ENCODE measurements at places on chromosomes 4 and X. TPM values are rescaled to one million over a fixed set of nuclear protein-coding genes. Genes with fewer than 3 reads are reported as not detected.

The UTP3 gene
- total RNA-seq = 40.1 TPM

The ANK2 gene
- total RNA-seq = 5.4 TPM

The FAM9B gene
- not detected for total RNA-seq

DNA sequence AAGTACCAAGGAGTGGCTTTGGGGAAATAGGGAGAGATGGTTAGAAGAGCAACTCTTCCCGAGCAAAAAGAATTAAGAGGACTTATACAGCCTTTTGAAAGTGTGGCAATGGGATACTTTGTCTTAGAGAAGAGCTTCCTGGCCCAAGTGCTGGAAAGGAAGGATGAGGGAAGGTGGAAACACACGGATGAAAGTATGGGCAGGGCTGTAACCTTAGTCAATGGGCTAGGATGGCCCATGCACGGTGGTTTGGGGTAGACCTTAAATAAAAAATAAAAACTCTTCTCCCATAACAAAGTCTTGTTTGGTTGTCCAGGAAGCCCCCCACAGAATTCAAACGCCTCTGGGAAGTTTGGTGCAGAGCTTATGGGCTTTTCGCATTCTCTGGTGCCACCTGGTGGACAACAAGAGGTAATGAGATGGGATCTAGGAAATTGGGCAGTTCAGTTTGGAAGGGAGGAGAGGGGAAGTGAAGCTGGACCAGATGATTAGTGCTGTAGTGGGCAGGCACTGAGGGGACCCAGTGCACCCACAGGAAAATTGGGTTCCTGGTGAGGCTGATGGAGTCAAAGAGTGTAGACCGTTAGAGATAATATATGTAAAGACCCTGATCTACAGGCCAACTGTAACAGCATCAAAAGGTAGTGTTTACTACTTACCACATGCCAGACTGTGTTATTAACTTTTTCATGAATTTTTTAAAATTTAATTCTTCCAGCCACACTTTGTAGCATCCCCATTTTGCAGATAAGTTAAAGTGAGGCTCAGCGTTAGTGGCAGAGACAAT, 13.8 kb upstream of the ENOX2 start:
- H3K27ac ChIP-seq = no peak overlapping the region
- no peaks in the 10 kb centered on the region for H3K36me3 ChIP-seq
- no peak overlapping the region for H3K4me3 ChIP-seq
- no peaks in the 10 kb centered on the region for H3K27me3 ChIP-seq
- peak; percentile 14 for DNase-seq
- H3K4me1 ChIP-seq = no peaks in the 10 kb centered on the region

DNA sequence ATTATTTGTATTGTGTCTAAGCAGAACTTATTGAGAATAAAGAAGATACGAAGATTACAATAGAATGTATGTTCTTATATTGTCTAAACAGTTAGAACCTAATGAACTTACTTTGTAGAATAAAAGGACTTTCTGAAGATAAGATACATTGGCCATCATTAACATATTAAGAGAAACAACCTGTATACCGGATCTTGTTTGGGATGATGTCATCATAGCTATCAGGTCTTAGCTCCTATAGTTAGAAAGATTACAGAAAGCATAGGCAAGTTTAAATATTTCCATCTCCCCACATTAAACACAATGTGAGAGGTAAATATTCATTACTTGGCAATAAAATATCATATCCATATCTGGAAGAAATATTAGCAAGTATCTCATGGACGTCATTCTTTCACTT, 282.3 kb downstream of the PACRGL start:
- H3K4me1 ChIP-seq = no peaks in the 10 kb centered on the region
- H3K4me3 ChIP-seq = no peak overlapping the region
- no peak overlapping the region for H3K27ac ChIP-seq
- no peaks in the 10 kb centered on the region for H3K27me3 ChIP-seq
- DNase-seq = no peak

DNA sequence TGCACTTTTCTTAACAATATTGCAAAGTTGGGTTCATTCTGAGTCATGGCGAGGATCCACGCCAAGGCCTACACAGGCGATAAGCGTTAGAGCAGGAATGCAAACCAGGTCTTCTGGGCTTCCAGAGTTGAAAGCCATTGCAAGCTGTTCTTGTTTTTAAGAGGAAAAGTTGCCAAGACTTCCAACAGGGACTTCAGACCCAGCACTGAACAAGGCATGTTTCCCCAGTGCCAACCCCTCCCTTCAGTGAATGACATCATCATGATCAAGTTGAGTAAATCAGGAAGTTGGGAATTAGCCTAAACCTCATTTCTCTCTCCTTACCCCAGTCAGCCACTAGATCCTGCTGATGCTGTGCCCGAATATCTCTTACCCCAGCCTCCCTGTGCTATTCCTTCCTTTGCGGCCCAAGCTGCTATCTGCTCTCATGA, 355.1 kb downstream of the HS3ST1 start:
- no peaks in the 10 kb centered on the region for H3K36me3 ChIP-seq
- no peak overlapping the region for H3K27ac ChIP-seq
- peaks cover 8% of the 10 kb centered on the region for H3K4me1 ChIP-seq
- no peak for DNase-seq
- no peak overlapping the region for H3K4me3 ChIP-seq

DNA sequence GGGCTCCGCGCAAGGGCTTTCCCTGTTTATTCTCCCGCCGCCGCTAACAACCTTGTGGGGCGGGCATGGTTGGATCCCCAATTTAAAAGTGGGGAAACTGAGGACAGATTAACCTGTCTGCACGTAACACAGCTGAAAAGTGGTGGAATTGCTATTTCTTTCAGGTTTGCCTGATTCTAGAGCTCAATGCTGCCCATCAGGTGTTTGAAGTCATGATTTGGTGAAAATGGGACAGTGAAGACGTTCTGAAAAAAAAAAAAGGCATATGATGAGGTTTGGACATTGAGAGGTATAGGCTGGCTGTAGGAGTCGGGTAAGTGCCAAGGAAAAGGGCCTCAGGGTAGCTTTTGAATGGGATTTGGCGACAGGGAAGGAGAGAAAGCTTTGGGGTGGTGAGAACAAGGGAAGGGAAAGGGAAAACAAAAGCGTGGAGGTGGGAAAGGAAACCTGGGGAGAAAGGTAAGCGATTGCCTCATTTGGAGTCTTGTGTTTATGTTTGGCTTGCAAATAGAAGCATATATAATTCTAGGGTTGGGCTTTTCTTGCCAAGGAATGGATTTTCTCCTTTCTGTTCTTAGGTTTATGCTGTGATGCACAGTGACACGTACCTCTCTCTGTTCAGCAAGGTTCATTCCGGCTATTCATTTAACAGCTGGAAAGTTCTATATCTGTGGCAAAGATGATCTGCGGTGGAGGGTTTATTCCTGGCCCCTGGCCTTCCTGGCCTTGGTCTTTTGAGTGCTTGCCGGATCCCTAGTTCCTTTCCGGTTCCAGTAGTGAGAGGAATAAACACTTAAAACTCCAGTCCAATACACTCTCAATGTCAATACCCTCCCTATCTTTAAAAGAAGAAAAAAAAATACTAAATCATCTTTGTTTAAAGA, 2.4 kb upstream of the STIM2 start:
- H3K27me3 ChIP-seq = no peaks in the 10 kb centered on the region
- no peak for DNase-seq
- peaks cover 44% of the 10 kb centered on the region for H3K4me1 ChIP-seq
- H3K4me3 ChIP-seq = peak overlapping the region; percentile 99
- peaks cover 13% of the 10 kb centered on the region for H3K36me3 ChIP-seq
- H3K27ac ChIP-seq = peak overlapping the region; percentile 75

GRCh38 chr4:76748649-76749048, 149.3 kb downstream of the SOWAHB start:
- no peak overlapping the region for H3K27ac ChIP-seq
- peaks cover 3% of the 10 kb centered on the region for H3K27me3 ChIP-seq
- no peaks in the 10 kb centered on the region for H3K36me3 ChIP-seq
- H3K4me1 ChIP-seq = no peaks in the 10 kb centered on the region
- no peak overlapping the region for H3K4me3 ChIP-seq
- DNase-seq = no peak

- DNase-seq = peak; percentile 18
- H3K4me3 ChIP-seq = peak overlapping the region; percentile 17
- peaks cover 6% of the 10 kb centered on the region for H3K4me1 ChIP-seq
- no peak overlapping the region for H3K27ac ChIP-seq
- H3K27me3 ChIP-seq = peaks cover 38% of the 10 kb centered on the region
These were observed 1.1 kb downstream of the SOWAHB start for GRCh38 chr4:76896614-76897535.

DNA sequence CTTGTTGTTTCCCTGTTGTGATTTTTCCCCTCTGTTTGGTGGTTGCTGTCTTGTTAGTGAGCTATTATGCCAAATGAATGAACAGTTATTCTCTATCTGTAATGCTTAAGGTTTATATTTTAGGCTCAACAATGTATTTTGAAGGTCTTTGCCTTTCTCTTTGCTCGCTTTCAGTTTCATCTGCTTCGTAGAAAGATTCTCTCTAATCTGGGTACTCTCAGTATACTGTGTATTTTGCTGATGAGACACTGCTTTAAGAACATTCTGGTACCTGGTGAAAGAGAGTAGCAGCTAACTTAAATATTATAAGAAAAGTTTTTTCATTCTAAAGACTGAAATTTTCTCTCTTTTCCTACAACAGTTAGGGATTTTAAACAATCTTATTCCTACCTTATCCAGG, 1274.7 kb upstream of the PABPC4L start:
- H3K4me1 ChIP-seq = no peaks in the 10 kb centered on the region
- H3K4me3 ChIP-seq = no peak overlapping the region
- no peak overlapping the region for H3K27ac ChIP-seq
- no peak for DNase-seq

DNA sequence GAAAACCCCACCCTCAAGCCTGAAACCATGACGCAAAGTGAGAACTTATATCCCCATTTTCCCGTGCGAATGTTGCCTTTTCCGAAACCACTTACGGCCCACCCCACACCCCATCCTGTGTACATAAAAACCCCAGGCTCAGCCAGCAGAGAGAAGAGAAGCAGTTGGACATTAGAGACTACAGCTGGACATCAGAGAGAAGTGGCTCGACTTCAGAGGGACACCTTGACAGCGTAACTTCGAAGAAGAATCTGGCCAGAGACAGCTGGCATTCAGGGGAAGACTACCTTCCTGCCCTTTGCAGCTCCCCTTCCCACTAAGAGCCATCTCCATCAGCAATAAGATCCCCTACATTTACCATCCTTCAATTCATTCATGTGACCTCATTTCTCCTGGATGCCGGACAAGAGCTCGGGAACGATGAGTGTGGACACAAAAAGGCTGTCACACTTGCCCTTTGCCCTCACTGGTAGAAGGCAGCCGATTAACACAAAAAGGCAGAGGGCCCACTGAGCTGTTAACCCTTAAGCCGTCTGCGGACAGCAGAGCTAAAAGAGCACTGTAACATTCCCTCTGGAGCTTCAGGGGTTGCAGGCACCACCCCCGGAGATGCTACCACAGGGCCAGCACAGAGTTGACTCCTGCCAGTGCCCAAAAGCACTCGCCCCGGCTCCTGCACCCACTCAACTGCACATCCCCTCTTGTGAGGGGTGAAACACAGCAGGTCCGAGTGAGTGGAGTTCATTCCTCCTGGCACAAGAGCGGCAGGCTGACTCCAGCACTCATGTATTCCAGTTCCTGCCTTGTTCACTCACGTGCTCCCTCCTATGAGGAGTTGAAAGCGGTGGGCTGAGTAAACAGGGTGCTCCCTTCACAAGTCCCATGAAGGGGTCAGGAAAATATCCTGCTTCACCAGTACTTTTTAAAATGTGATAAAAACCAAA, 7.5 kb downstream of the CHM start:
- no peak overlapping the region for H3K27ac ChIP-seq
- H3K4me1 ChIP-seq = peaks cover 4% of the 10 kb centered on the region
- DNase-seq = no peak
- H3K27me3 ChIP-seq = no peaks in the 10 kb centered on the region

DNA sequence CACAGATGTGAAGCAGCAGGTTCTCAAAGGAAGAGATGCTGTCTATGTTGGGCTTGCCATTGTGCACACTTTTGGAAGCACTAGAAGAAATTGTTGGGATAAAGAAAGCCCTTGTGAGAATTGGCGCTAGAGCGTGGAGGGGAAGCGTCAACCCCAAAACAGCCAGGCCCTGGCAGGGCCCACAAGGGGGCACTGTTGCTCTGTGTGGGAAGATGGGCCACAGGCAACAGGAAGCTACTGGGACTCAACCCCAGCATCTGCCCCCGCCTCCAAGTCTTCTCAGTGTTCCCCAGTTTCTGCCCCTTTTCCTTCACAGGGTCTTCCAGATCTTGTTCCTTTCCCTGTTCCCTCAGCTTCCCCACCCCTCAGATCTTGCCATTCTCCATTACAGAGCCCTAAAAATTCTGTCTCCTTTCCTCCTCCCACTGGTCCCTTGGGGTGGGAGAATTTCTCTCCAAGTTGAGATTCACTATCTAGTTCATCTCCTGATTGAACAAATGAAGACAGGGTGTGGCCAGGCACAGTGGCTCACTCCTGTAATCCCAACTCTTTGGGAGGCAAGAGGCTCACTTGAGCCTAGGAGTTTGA, 85.5 kb downstream of the STARD8 start:
- no peaks in the 10 kb centered on the region for H3K4me1 ChIP-seq
- no peak overlapping the region for H3K27ac ChIP-seq
- DNase-seq = peak; percentile 27
- H3K4me3 ChIP-seq = no peak overlapping the region
- H3K36me3 ChIP-seq = no peaks in the 10 kb centered on the region

DNA sequence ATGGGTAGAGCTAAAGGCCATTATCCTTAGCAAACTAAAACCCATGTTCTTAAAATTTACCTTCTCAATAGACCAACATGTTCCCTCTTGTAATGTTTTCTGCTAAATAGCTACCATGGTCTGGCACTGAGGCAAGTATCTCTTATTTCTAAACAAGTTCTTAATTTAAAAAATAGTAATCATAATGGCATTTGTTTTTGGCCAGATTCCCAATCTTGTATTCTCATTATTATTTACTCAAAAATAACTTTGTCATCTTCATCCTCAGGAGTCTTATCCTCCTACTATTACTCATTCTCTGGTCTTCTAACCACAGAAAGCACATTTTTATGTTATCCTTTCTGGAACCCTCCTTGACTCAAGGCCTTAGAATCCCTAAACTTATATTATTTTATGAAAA, 931.2 kb downstream of the CCSER1 start:
- H3K4me1 ChIP-seq = no peaks in the 10 kb centered on the region
- no peaks in the 10 kb centered on the region for H3K27me3 ChIP-seq
- H3K27ac ChIP-seq = no peak overlapping the region
- DNase-seq = no peak
- no peak overlapping the region for H3K4me3 ChIP-seq
- no peaks in the 10 kb centered on the region for H3K36me3 ChIP-seq

- no peak for DNase-seq
- H3K27me3 ChIP-seq = peaks cover 5% of the 10 kb centered on the region
- H3K36me3 ChIP-seq = no peaks in the 10 kb centered on the region
- peak overlapping the region; percentile 41 for H3K4me3 ChIP-seq
These were observed 46.3 kb downstream of the STARD8 start for GRCh38 chrX:68693481-68694434.

All from activated B cell treated with CpG ODN at 0.5 μM for 24 hours (primary cell).